ENCODE measurements at places on chromosomes 5 and 9.

DNA sequence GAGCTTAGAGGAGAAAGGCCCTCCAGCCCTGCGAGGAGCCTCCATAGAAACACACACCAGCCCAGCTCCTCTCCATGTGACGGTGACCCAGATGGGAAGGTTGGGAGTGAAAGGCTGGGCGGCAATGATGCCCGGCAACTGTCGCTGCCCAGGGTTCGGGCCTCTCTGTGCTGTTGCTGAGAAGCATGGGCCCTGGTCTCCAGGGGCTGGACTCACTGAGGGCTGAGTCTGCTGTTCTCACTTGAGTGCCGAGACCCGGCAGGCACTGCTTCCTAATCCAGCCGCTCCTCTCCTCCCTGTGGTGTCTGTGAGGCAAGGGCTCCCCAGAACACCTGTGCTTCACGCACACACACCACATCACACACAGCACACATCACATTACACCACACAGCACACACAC, 493.6 kb downstream of the GADD45G start:
- no peak for DNase-seq

GRCh38 chr5:172617817-172618216, 23.2 kb upstream of the NEURL1B start:
- no peak for DNase-seq

DNA sequence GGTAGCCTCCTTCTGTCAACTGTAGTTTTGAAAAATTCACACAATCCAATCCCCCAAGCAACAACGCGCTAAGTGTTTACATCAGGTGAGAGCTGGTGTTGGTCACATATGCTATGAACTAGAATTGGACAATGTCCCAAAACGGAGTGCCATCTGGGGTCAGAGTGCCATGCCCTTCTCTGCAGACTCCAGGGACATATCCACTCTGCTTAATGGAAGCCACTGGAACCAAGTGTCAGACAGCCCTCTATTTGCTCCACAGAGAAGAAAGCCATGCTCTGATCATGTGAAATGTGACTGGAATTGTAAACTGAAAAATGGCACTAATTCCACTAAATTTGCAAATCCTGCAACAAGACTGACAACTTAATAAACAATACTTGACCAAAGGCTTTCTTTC, 12.2 kb downstream of the ABCA1 start:
- no peak for DNase-seq

- no peak for DNase-seq
Observed at GRCh38 chr9:125435776-125436612, 174.4 kb downstream of the GAPVD1 start.

GRCh38 chr9:124322618-124323432, 65.1 kb downstream of the NEK6 start:
- DNase-seq = no peak

DNA sequence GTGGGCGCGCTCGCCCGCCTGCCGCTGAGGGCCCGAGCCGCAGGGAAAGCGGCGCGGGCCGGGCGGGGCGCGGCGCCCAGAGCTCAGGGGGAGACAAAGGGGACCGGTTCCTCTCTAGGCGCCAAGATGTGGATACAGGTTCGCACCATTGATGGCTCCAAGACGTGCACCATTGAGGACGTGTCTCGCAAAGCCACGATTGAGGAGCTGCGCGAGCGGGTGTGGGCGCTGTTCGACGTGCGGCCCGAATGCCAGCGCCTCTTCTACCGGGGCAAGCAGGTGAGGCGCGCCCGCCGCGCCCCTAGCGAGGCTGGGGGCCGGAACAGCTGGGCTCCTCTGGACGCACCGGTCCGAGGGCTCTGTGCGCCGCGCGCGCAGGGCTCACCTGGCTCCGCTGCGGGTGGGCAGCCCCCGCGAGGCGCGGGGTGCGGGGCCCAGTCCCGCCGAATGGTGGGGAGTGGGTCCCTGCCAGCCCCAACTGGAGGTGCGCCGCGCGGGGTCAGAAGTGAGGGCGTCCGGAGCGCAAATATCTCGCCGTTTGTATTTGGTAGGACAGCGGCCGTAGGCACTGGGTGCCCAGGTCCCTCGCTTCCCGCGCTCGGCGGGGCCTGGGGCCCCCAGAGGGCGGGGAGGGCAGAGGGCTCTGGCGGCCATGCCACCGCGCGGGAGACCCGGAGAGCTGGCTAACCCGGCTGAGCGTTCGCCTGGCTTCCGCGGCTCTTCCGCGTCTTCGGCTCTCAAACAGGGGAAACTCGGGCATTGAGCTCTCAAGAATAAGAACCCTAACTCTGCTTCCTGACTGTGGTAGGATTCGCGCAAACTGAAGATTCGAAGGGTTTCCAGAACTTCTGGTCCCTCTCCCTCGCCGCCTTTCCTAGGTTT, 607 bp downstream of the UHRF2 start:
- DNase-seq = peak; percentile 16

GRCh38 chr9:21415493-21416267, 6.8 kb downstream of the IFNA8 start:
- DNase-seq = peak; percentile 78

DNA sequence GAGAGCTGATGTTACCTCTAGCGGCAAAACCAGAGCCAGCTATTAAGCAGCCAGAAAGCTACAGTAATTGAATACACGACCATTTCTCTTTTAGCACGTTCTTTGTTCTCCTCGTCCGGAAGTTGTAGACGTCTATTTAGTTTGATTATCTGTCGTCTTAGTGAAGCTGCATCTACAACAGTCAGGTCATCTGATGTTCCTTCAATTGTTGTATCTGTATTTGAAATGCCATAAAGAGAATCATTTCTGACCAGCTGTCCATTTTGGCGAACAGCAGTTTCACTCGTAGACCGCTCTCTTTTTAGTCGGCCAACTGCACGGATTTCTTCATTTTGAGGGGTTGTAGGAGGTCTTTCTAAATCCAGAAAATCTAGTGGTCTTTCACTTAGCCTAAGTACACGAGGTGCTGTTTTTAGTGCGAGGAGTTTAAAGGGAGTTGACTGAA, 12.6 kb downstream of the PDE6A start:
- DNase-seq = no peak

GRCh38 chr9:137301081-137301947, 757 bp downstream of the NRARP start:
- peak; percentile 74 for DNase-seq

GRCh38 chr9:100598641-100599145, 20.8 kb downstream of the CAVIN4 start:
- peak; percentile 79 for DNase-seq

- DNase-seq = peak; percentile 35
Observed at GRCh38 chr5:36089989-36090388, 23.3 kb upstream of the UGT3A2 start.

DNA sequence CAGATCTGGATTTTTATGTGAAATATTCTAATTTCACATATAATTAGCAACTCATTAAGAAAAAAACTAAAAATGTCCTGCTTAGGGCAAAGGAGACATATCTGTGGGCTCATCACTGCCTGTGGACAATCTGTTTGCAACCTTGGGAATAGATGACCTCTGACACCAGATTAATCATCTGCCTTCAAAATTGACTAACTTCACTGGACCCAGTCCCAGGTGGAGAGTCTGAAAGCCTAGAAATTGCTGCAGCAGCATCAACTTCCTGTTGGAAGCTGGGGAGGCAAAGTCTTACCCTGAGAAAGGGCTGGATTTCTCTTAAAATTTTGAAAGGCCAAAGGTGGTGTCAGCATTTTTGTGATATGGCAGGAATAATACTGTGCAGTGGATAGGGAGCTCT, 76.3 kb upstream of the TNC start:
- DNase-seq = no peak

- no peak for DNase-seq
Observed at GRCh38 chr9:121283080-121283398, 15.1 kb downstream of the GSN start.

DNA sequence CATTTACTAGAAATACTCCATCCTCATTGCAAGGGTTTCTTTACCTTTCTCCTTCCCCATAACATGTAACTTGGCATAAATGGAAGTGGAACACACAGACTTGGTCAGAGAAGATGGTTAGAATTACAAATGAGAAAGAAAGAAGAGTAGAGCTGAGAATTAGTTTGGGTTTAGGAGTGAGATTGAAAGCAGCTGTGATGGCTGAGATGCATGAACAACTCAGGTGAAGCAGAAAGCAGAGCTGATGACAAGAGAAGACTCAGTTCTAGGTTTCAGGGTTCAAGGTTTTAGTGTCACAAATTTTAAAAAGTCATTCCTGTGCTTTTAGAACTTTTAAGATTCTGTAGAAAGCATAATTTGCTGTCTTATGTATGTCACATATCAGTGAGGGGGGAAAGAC, 54.0 kb downstream of the TMEM161B start:
- no peak for DNase-seq

DNA sequence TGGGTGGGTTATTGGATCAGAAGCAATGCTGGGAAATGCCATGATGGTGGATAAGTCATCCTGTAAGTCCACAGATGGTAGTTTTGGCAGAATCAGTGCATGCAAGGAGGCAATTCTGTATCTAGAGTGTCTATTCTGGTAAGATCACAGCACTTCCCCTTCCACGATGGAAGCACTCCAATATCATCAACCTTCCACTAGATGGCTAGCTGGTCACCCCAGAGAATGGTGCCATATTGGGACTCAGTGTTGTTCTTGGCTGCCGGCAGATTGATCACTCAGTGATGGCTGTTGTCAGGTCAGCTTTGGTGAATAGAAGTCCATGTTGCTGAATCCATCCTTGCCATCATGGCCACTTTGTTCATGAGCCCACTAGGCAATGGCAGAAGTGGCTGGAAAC, 553.5 kb downstream of the CSNK1G3 start:
- no peak for DNase-seq

- DNase-seq = no peak
Observed at GRCh38 chr5:57258052-57258451, 84.2 kb downstream of the GPBP1 start.

DNA sequence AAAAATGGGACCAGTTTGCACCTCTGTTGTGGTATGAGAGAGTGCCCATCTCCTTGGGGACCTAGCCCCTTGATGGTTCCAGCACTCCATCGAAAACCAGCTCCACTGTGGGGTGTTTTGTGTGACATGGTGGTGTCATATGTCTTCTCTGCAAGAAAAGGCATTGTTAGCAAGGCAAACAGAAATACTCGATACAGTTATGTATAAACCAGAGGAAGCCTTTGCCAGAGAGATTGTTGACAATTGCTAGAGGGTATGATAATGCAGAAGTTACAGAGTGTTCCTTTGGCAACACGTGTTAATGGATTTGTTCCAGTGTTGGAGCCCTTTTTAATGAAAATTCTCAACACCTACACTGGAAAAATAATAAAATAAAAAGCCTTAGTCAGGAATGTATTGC, 270.4 kb upstream of the DMRT1 start:
- no peak for DNase-seq

GRCh38 chr9:19947996-19948395, 159.2 kb upstream of the SLC24A2 start:
- no peak for DNase-seq

DNA sequence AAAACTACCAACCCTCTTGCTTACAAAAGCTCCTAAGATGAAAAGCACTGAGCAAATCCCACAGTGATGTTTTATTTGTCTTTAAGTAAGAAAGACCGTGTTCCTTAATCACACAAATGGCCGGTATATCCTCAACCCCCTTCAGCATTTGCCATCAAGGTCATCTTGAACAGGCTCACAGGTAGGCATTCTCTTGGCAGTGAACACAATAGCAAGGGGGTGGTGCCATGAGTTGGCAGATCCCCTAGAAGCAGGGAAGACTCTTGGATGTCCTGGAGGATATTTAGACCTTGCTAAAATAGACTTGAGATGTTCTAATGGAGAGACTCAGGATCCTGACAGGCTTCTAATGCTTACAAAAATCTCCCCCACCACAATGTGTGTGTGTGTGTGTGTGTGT, 323.0 kb downstream of the SPOCK1 start:
- no peak for DNase-seq

DNA sequence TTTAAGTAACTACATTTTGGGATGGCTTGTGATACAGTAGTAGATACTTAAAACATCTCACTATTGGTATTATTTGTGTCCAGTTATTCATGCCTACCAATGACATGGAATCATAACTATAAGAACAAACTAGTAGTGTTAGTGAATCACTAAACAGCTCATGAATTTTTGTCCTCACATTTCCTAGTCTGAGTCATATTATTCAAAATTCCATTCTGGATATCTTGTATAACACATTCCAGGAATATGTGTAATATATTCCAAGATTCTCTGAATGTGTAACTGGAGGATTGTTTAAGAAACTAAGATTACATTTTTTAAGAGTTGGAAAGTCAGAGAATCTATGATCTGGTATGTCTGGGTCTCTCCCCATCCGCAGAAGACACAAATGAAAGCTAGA, 565.3 kb upstream of the ZNF608 start:
- DNase-seq = peak; percentile 25

- DNase-seq = no peak
Observed at GRCh38 chr5:180523629-180524466, 29.7 kb downstream of the CNOT6 start.

GRCh38 chr5:181042036-181042713, 2.1 kb downstream of the BTNL9 start:
- DNase-seq = no peak

DNA sequence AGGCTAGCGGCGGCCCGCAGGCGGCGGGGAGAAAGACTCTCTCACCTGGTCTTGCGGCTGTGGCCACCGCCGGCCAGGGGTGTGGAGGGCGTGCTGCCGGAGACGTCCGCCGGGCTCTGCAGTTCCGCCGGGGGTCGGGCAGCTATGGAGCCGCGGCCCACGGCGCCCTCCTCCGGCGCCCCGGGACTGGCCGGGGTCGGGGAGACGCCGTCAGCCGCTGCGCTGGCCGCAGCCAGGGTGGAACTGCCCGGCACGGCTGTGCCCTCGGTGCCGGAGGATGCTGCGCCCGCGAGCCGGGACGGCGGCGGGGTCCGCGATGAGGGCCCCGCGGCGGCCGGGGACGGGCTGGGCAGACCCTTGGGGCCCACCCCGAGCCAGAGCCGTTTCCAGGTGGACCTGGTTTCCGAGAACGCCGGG, 253 bp downstream of the SLC12A2 start:
- no peak for DNase-seq

DNA sequence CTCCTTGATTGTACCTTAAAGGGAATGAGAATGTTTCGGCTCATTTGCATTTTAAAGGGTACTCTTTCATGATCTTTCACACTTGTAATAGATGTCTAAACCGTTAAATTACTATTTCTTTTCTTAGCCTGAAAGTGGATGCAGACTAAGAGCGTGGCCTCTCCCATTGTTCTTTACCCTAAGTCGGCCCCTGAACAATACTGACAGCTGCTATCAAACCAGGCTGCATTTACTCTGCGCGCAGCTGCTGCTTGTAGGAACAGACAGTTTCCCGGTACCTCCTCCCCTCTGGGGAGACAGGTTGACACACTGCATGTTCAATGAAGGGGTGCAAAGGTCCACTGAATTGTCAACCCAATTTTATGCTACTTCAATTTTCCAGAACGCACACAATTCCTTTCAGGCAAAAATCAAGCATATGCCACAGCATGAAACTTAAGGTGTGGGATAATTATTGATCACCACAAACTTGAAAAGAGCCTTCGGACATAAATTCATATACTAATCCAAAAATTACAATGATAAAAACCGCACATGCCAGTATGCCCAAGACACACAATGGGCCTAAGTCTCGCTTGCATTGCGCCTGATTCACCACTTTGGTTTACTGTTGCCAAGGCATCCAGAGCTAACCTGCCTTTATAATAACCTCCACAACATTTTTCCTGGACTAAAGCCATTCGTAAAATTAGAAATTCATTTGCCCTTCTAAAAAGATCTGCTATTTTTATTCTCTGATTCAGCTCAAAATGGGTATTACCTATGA, 39.7 kb downstream of the TLE1 start:
- no peak for DNase-seq

- DNase-seq = no peak
Observed at GRCh38 chr9:136143215-136144001, 24.7 kb upstream of the TMEM250 start.

GRCh38 chr5:145925353-145925752, 11.0 kb upstream of the SH3RF2 start:
- DNase-seq = peak; percentile 78
